ENCODE measurements at places on chromosomes 3 and 15.
A peak's percentile ranks its signal among the peaks of the same experiment; 100 is the strongest.

DNA sequence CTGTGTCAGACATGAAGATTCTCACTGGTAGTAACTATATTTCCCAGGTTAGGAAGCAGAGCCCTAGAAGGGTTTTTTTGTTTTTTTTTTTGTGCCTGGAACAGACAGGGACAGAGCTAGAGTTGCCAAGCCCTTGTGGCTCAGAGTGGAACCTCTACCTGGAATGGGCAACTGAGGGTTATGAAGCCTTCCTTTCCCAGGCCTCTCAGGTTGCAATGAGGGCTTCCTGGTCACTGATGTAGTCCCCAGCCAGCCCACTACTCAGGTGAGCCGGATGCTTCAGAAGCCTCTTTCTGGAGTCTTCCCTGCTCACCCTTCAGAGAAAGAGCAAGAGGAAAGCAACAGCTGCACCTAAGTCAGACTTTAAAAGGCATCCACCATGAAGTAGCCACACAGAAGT is 48.8 kb upstream of the MANF start:
- DNase-seq = no peak

GRCh38 chr15:32029409-32029861 is 880 bp upstream of the CHRNA7 start:
- DNase-seq = no peak

DNA sequence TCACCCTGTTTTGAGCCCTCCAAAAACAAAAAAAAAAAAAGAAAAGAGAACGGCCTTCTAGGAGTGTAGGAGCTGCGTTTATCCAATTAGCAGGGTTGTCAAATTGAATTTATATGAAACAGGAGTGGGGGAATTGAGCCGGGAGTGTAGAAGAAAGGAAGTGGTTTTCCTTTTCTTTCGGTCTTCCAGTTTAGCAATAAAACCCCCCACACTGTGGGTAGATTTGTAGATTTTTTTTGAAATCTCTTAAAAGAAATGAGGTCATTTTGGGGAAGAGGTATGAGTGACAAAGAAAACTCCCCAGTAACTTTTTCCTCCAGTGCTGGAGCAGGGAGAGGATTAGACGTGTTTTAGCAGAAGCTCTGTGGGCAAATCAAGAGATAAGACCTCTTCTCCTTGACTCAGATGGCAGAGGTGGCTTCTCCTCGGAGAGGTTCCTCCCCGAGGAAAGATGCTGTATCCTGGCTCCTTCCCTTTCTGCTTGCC is 30.8 kb downstream of the BOC start:
- DNase-seq = no peak

DNA sequence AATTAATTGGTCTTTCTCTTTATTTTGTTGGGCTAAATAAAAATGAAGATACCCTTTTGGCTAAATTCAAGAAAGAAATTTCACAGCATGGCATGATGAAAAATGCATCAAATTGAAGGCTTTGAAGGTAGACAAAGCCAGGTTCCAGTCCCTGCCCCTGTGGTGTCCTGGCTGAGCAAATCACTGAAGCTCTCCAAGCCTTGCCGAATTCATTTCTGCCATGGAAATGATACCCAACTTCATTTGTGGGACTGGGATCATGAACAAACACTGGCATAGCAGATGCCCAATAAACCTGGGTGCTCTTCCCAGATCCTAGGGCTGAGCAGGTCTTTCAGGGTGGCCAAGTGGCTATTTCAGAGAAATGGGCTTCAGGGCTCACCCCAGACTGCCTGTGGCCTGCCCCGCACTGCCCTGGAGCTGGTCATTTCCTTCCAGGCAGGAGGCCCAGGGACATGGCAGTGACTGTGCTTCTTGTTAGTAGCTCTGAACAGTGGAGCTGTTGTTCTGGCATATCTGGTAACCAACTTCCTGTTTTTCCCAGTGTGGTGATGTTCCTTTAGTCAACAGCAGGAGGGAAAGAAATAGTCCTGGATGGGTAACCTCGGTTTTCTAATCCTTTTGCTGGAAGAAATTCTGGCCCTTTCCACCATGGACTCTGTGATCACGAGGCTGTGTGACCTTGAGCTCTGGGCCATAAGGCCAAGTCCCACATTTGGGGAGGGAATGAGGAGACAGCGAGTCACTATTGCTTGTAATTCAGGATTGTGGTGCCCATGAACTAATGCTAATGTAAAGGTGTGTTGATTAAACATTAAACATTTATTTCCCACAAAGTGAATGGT is 47.6 kb downstream of the CTDSPL start:
- DNase-seq = peak; percentile 91

DNA sequence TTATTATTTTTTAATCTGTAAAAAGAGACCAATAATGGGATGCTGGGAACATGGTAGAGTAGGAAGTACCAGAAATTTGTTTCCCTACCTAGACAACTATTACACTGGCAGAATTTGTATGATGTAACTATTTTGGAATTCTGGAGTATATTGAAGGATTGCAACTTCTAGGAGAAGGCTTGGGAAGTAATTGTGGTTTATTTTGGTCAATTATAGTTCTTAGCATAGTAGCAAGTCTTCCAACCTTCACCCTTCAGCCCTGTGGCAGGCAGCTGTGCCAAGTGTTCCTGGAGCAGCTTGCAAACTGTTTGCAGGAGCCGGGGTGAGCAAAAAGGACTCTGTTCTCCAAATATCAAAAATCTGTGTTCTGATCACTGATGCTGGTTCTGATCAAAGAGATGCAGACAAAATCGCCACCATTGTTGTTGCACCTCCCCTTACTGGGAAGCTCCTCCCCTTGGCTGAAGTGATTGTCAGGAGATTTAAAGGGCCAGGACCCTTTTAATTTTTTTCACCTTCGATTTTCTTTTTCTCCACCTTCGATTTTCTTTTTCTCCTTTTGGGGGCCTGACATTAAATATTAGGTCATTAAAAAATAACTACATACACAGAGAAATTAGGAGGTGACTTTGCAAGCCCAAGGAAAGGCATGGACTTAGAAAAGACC is 363.3 kb downstream of the SLC9A9 start:
- DNase-seq = no peak

DNA sequence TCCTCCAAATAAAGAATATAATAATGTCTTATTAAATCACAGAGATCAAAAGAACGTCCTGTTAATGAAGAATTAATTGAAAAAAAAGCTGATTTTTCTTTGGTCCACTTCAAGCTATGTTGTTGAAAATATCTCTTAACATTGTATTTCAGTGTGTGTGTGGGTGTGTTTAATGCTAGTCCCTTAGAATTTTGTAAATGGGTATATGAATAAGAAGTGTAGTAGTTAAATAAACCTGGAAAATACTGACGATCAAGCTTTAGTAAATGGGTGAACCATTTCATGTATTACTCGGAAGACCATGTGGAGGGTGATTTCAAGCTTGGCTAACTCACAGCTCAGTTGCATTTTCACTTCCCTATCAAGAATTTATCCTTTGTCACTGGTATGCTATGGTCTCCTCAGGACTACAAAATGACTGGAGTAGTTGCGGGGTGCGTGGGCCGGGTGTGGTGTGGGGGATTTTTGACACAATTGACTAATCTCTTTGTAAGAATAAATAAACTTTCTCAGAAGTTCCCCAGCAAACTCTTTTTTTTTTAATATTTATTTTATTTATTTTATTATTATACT is 586.4 kb downstream of the GRM7 start:
- DNase-seq = no peak

DNA sequence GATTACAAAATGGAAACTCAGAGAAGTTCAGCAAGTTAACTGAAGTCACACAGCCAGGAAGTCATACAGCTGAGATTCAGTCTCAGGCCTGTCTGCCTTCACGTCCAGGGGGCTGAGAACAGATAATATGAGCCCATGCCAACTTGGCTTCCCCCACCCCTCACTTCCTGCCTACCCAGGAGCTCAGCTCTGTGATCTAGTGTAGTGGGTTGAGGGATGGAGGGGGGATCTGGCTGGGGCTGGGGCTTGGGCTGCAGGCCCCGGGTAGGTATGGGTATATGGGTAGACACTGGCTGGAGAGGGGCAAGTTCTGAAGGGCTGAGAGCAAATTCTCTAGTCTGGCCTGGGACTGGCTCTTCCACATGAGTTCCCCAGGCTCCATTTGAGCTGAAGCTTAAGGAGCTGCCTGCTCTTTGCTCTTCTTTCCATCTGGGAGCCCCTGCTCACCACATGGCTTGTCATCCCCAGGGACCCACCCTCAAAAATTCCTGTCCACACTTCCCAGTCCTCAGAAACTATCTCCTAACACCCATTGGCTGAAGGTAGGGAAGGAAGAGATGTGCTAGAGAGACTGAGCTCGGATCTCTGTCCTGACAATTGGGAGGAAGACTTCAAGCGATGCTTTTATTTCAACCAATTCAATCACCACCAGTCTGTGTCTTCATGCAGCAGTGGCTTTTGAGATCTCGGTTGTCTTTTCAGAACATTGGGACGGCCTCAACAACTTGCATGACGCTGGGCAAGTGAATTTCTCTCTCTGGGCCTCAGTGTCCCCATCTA is 2.0 kb downstream of the RASGRF1 start:
- DNase-seq = no peak

DNA sequence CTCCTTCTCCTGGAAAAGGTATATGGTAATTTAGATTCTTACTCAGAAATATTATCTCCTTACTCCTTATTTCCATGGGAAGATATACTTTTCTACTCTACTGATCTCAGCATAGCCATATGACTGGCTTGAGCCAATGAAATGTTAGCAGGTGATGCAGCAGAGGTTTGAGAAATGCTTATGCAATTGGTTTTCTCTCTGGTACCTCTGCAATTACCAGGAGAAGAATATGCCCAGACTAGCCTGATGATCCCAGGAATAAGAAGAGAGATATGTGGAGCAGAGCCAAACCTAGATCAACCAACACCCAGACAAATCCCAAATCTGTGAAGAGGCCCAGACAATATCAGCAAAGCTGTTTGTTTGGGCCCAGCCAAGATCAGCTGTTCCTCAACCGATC is 33.2 kb upstream of the CAPN7 start:
- DNase-seq = no peak

GRCh38 chr3:46874430-46874829 is 3.1 kb upstream of the PTH1R start:
- no peak for DNase-seq

GRCh38 chr3:141308588-141309218 is 59.6 kb upstream of the ZBTB38 start:
- no peak for DNase-seq

DNA sequence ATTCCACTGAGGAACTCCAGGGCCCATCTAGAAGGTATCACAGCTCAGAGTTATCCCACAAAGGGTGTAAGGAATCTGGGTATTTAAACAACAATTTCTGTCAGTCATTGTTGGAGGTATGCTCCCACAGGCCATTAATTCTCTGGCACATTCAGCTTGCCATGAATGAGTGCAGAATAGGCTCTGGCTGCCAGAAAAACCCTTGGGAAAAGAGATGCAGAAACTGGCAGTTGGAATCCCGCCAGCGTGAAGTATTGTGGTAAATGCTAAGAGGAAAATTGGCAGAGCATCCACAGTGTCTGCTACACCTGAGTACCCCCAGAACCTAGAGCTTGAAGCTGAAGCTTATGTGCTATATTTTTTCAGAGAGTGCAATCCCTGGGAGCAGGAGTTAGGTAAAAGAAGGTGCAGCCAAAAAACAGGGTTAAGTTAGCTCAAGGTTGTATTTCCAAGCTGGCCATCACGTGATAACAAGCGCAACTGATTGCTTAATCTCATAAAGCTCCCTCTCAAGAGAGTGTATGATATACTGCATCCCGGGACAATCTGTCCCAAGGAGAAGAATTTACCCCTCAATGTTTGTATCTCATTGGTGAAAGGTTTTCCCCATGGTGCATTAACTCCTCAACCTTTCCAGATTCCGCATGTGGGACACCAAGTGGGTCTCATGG is 94.2 kb upstream of the ACP3 start:
- no peak for DNase-seq

All from COLO829 (cell line).